LHCN-M2 (cell line): ENCODE measurements at places on chromosomes 1 and 21. TPM values are rescaled to one million over a fixed set of nuclear protein-coding genes. Genes with fewer than 3 reads are reported as not detected.

SPRR2B gene
- total RNA-seq, result not detected in 2 replicates

ITGB2 gene
- 3.7 and 3.8 TPM in 2 replicates for total RNA-seq

OSBPL9 gene
- 32.4 and 35.1 TPM in 2 replicates for total RNA-seq

MAEL gene
- not detected in 2 replicates for total RNA-seq

DIRAS3 gene
- total RNA-seq, result 16.2 and 25.7 TPM in 2 replicates

HES3 gene
- total RNA-seq, result not detected in 2 replicates

EXO1 gene
- 34.2 and 37.7 TPM in 2 replicates for total RNA-seq

PARS2 gene
- 4.6 and 5.2 TPM in 2 replicates for total RNA-seq

OVAAL gene
- 0.11 TPM in 1 of 2 replicates, not detected in the other for total RNA-seq

CACNA1S gene
- 0.17 TPM in 1 of 2 replicates, not detected in the other for total RNA-seq

NBPF4 gene
- not detected in 2 replicates for total RNA-seq

SH2D1B gene
- 0.11 and 0.13 TPM in 2 replicates for total RNA-seq

PIGV gene
- 17.7 and 20.8 TPM in 2 replicates for total RNA-seq

CFHR3 gene
- total RNA-seq, result 0.75 TPM in 1 of 2 replicates, not detected in the other

OPTC gene
- not detected in 2 replicates for total RNA-seq

ANGPTL7 gene
- not detected in 2 replicates for total RNA-seq

CLCA4 gene
- not detected in 2 replicates for total RNA-seq

ITLN2 gene
- not detected in 2 replicates for total RNA-seq

CCDC17 gene
- total RNA-seq, result 0.58 and 0.98 TPM in 2 replicates

TMPRSS2 gene
- not detected in 2 replicates for total RNA-seq
